ENCODE measurements at places on chromosomes 3 and 15.
A peak's percentile ranks its signal among the peaks of the same experiment; 100 is the strongest.

DNA sequence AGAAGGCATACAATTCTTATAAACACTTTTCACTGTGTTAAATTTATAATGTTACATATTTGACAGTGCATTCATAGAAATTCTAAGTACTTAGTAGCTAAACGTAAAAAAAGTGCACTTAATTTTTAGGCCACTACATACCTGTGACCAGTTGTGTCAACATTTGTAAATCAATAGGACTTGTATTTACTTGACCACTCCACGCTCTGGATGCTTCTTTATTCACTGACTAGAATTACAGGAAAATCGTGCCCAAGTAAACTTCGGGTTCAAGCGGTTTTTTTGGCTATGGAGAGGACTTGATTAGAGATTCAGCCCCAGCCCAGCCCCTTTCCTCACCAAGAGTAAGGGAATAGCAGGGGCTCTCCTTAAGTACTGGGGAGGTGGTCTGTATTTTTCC lies 21.8 kb downstream of the WDR53 start:
- no peak for DNase-seq

DNA sequence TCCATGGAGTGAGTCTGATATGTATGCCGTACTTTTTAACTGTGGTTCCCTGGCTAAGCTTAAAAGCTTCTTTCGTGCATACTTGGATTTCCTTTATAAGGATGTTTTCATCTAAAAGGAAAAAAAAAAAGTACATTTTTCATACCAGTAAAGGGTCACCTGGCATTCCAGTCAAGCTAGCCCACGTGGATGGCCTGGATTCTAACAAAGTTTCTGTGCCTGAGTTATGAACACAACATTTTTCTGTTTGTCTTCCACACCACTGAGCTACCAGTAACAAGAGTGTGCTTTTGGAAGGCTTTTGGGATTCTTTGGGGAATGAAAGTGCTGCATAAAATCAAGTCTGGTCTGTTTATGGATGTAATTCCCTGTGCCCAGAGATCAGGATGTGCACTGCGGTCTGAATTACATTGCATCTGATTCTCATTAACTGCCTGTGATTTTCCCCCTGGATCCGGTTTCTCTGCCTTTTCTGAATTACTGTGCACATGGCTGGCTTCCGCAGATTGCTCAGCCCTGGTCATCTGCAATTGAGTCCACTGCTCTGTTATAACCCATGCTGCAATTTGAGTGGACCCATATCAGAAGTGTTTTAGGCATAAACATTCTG lies 38.2 kb upstream of the MAGI1 start:
- no peak for DNase-seq

- DNase-seq, result no peak
Observed at GRCh38 chr3:196643201-196643749, 3.8 kb downstream of the NRROS start.

GRCh38 chr3:25178672-25179071 lies 249.4 kb upstream of the RARB start:
- DNase-seq, result no peak

GRCh38 chr3:193788189-193788991 lies 195.4 kb downstream of the OPA1 start:
- DNase-seq, result no peak

DNA sequence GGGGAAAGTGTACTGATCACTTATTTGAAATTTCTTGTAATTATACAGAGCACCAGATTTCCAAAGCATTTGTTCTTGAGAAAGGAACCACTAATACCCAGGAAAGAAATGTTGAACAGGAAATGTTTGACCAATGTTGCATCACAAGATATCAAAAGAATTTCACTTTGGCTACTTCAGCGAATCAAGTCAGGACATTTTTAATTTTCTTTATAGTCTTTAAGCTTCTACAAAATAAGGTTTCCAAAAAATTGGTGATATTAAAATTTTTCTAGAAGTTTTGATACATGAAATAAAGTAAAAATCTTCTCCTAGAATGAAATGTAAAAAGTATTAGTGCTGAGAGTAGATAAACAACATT lies 421.9 kb downstream of the MECOM start:
- no peak for DNase-seq

GRCh38 chr3:129036222-129037092 lies 24.1 kb upstream of the GP9 start:
- DNase-seq, result no peak

DNA sequence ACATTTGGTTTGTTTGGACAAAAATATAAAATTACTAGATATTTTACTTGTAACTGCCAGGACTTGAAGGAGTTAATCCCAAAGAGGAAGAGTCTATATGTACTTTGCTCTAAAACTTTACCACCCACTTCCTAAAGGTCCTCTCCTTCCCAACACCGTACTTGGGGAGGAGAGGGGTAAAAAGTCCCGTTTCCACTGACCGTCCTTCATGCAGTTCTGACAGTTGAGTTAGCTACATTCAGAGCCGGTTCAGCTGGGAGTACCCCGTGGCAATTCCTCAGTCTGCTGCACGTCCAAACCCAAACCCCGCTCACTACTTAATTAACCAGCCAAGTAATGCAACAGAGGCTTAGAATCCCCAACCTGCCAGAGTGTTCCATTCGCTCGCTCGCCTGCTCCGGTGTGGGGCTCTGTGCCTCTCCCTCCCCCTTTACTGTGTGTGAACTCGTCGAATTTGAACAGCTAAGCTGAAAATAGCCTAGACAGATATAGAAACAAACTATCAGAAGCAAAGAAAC lies 519.7 kb downstream of the FOXP1 start:
- peak; percentile 33 for DNase-seq

GRCh38 chr3:104291878-104292277 lies 1074.8 kb upstream of the ALCAM start:
- no peak for DNase-seq

GRCh38 chr3:184008161-184008560 lies 9.5 kb downstream of the ABCC5 start:
- DNase-seq, result no peak

DNA sequence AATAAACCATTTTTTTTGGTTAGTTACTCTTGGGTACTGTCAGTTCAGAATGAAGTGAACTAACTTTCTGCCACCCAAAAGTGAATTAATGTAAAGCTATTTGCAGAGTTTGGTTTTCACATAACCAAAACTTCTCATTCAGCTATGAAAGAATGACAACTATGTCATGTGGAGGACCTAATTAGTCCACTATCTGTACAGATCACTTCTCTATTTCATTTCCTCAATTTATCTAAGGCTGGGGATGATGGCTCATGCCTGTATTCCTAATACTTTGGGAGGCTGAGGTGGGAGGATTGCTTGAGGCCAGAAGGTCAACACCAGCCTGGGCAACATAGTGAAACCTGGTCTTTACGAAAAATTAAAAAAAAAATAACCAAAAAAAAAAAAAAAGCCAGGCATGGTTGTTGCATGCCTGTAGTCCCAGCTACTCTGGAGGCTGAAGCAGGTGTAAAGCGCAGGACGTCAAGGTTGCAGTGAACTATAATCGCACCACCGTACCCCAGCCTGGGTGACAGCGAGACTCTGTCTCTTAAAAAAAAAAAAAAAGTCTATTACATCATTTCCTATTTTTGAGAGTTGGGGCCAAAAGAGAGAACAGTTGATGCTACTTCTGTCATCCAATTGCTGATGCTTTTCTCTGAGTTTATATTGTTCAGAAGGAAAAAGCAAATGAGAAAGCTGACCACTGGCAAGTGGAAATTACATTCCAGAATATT lies 8.7 kb downstream of the HYPK start:
- DNase-seq, result no peak

DNA sequence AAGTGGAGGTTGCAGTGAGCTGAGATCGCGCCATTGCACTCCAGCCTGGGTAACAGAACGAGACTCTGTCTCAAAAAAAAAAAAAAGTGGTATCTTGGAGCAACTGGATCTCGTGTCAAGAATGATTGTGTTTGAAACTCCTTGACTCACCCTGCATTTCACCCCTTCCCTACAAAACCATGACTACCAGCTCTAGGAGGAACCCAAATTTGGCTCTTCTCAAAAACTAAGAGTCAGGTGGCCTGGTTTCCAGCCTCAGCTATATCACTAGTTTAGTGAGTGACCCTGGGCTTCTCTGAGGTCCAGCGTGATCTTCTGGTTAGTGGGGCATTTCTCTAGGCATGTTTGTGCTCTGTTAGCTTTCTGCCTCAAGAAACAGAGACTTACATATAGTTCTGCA lies 222.1 kb downstream of the FAM43A start:
- no peak for DNase-seq

GRCh38 chr15:89648106-89649012 lies 6.9 kb downstream of the KIF7 start:
- DNase-seq, result no peak

DNA sequence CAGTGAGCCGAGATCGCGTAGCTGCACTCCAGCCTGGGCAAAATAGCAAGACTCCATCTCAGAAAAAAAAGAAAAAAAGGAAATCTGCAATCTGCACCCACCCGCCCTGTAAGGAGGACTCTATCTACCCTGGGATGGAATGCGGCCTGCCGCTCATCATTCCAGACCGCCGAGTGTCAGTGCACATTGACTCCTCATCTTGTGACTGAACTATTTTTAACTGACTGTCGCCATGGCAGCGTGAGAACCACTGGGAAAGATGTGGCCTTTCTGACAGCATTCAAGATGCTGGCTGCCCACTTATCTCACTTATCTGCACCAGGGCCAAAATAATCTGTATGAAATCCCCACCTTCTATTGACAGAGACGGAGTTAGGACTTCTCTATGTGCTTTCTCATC lies 38.8 kb upstream of the ANKRD34C start:
- no peak for DNase-seq

GRCh38 chr15:79282371-79283251 lies at the start of gene ANKRD34C:
TSS of gene ANKRD34C (plus strand) at chr15:79282722. CDS start at chr15:79293285, 10,563 bp downstream.
- DNase-seq, result no peak

DNA sequence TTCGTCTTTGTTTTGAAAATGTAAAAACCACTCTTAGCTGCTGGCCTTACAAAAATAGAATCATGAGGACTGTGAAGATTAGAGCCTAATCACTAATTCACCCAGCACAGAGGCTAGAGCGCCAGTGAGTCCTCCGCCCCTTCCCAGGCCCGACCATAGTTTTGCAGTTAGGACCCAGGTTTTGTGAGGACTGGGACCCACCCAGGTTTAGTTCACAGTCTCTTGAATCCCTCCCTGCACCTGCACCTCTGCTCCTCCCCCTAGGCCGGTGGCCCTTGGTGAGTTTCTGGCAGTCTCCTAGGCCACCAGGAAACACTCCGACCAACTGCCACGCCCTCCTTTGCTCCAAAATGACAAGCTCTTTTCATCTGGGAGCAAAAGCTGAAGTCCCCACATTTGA lies 136.0 kb upstream of the CCDC54 start:
- DNase-seq, result no peak

- no peak for DNase-seq
Observed at GRCh38 chr3:160801386-160802118, 45.5 kb downstream of the PPM1L start.

Data from stimulated activated CD4-positive, alpha-beta T cell treated with anti-CD3 and anti-CD28 coated beads, Interleukin-1b, Interleukin-23, amount 100 ng/mL, for 1 hour (primary cell).